ENCODE measurements at places on chromosomes 5 and 9.

DNA sequence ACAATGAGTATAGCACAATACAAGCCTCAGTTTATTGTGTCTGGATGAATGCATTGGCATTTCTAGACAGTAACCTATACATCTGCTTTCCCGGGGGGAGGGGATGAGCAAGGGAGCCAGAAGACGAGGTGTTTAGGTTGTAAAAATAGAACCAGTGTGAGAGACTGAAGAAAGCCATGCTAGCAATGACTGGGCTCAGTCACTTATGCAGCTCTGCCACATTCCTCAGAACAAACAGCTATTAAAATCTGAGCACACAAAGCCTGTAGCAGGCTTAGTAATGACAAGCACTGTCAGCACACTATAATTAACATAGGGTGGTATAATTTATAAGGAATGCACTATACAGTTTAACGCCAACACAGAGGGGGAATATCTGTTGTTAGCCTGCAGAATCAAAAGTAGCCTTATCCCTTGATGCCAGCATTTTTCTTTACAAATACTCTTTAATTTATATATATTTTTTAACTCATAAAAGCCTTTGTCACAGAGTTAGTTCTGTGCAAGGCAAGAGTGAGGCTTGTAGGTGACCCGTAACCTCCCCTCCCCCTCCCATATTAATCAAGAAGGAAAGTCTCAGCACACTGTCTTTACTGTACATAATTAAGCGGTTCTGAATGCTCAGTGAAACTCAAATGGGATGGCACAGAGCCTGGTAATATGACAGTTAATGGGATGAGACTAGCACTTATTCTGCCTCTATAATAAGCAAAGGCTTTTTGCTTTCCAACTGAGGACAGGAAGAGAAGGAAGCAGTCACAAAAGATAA, 295.4 kb downstream of the CSNK1G3 start:
- DNase-seq, result peak; percentile 43

GRCh38 chr5:16508730-16509531, 43.3 kb upstream of the ZNF622 start:
- DNase-seq, result peak; percentile 82

DNA sequence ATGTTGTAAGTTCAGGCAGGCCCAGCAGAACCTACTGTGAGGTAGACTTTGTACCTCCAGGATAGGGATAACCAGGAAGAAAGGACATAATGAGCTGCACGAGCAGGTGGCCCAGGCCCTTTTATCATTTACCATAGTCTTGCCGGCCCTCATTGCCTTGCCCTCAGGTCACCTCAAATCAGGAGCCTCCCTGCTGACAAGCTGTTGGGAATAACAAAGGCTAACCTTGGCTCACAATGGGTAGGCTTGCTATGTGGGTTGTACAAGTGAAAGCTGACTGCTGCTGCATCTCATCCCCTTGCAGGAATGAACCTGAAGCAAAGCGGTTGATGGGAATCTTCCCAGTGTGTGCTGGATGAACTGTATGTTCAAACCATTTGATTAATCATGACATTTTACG, 159.5 kb upstream of the ACTBL2 start:
- DNase-seq, result no peak

- peak; percentile 59 for DNase-seq
These were observed 335 bp downstream of the GALNT12 start for GRCh38 chr9:98807814-98808195.

Measured in iPS-NIHi11 (cell line).